ENCODE measurements at places on chromosomes 4 and X. TPM values are rescaled to one million over a fixed set of nuclear protein-coding genes. Genes with fewer than 3 reads are reported as not detected.

DNA sequence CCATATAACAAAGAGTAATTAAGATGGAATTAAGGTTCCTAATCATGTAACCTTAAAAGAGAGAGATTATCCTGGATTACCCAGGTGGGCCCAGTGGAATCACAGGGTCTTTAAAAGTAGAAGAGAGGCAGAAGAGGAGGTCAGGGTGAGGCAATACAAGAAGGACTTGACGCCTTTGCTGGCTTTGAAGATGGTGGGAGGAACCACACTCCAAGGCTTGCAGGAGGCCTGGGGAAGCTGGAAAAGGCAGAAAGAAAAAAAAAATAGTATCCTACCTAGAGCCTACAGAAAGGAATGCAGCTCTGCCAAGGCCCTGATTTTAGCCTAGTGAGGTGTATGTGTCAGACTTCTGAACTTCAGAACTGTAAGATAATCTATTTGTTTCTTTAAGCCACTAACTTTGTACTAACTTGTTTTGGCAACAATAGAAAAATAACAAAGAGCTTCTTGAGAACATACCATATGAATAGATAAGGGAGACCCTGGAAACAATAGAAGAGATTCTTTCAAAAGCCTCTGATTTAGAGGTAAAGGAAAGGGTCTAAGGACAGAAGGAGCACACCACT is 229.9 kb upstream of the TTC29 start:
- no peak overlapping the region for H3K27ac ChIP-seq
- H3K36me3 ChIP-seq, result no peaks in the 10 kb centered on the region
- H3K27me3 ChIP-seq, result no peaks in the 10 kb centered on the region

Gene FAM47E
- 0.54 TPM for total RNA-seq

Gene LRAT
- total RNA-seq, result 0.50 TPM

Gene CXCL1
- total RNA-seq, result 11.4 TPM

All from astrocyte (in vitro differentiated cells and primary cell).